ENCODE measurements at places on chromosomes 7 and 10.
A peak's percentile ranks its signal among the peaks of the same experiment; 100 is the strongest.

DNA sequence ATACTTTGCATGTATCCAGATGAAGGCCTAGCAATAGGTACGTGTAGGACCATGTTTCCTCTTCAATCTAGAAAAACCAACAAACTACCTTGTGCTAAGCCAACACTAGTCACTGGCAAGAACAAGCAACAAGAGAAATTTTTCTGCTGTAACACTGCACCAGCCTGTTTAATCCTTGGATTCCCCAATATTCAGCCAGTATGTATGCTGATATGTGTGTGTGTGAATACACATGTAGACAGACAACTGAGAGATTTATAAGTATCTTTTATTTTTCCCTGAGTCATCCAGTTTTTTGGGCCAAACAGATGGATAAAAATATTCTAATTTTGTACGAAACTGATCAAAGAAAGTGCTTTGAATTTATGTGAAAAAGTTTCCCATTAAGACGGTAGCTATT is 26.2 kb downstream of the GLI3 start:
- no peak for DNase-seq

DNA sequence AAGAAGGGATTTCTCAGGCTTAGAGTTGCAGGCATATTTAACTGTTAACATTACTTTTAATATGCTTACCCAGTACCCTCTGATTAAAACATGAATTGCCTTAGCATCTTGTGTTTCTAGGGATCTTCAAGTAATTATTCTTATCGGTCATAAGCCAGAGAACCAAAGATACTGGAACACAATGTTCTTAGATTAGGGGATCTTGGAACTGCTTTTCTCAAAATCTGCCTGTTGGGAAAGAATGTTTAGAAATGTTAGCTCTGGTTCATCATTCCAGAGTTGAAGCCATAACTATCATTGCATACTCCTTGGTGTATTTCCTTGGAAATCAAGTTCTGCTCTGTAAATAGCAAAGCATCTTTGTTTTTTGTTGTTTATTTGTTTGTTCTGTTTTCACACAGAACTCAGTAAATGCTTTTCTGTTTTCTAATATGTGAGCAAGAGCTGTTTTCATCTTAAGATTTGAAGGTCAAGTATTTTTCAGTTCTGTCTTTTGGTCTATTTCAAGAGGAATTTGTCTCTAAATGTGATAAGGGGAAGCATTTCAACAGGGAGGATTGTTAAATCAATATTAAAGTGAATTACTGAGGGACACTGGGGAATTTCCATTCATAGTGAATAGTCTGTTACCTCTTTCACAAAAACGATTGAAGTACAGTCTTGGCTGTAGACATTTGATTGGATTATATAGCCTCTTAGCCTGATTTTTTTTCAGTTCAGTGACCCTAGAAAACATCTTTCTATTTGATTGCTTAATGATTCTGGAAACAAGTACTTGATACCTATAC is 103.2 kb upstream of the CYP26C1 start:
- DNase-seq, result peak; percentile 8

GRCh38 chr7:150954201-150954985 is 23.7 kb downstream of the KCNH2 start:
- no peak for DNase-seq

DNA sequence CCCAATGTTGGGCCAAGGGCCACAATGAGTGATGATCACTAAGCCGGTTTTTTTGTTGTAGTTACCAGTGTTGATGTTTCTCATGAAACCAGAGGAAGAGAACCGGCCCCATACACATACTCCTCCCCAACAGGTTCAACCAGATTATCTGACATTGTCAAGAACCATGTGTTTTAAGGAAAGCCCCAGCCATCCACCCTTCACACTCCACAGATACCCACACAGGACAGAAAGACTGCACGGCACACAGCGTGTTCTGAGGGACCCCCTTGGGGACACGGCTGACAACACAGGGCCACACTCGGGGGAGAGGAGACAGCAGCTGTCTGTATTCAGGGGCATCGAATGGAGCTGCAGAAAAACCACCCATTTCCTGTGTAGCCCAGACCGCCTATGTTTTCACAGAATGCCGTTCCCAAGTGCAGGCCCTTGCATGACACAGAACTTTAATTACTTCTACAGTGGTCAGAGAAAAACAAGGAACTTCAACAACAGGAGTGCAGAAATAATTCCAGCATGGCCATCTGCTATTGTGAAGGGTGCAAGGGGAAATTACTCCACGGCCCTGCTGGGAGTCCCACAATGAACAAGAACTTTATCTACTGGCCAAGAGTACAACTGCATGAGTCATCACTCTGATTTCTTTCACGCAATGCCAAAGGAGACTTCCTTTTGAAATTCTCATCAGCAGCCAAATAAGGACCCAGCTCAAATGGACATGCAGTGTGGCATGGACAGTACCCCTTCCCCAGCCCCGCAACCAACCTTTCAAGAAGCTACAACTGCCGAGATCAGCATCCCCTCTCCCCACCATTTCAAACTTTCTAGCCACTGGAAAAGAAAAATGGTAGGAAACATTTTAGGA is 2.3 kb downstream of the KLF6 start:
- no peak for DNase-seq

DNA sequence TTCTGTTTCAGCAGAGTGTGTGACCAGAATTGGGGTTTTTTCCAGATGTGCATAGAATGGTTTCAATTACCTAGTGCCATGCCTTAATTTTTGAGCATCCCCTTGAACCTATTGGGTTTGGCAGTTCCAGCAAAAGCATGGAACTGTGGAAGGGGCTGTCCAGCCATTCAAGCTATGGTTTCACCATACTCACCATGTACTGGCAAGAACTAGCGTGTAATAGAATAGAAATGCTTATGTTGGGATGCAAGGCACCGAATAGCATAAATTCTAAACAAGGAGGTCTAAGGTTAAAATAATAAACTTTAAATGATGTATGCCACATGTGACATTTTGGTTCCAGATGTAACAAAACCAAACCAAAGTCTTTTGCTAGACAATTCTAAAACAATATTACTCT is 91.4 kb downstream of the MTERF1 start:
- DNase-seq, result no peak

DNA sequence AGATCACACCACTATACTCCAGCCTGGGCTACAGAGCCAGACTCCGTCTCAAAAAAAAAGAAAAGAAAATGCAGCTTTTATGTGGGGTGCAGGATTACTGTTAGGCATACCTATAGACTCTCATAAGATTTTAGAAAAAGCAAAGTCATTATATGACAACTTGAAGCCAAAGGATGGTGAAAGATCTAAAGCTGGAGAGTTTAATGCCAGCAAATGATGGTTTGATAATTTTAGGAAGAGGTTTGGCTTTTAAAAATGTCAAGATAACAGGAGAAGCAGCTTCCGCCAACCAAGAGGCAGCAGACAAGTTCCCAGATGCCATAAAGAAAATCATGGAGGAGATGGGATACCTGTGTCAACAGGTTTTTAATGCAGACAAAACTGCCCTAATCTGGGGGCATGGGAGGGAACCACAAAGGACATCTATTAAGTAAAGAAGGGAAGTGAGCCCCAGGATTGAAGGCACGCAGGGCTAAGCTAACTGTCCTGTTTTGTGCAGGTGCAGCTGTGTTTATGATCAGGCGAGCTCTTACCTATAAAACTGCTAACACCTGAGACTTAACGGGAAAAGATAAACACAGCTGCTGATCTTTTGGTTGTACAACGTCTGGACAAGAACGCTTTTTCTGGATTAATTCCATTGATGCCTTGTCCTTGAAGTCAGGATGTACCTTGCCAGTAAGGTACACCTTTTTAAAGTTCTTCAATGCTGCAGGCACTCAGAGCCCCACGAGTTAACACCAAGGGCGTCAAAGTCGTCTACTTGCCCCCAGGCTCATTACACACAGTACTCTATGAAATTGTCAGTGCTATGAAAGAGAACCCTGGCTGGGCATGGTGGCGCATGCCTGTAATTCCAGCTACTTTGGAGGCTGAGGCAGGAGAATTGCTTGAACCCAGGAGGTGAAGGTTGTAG is 10.5 kb upstream of the ANKRD61 start:
- DNase-seq, result no peak

All from NCI-H1436 (cell line).